ENCODE measurements at places on chromosomes 13 and 19.

- no peak for DNase-seq
Measured at GRCh38 chr19:18330868-18331267, 8.0 kb upstream of the LSM4 start.

DNA sequence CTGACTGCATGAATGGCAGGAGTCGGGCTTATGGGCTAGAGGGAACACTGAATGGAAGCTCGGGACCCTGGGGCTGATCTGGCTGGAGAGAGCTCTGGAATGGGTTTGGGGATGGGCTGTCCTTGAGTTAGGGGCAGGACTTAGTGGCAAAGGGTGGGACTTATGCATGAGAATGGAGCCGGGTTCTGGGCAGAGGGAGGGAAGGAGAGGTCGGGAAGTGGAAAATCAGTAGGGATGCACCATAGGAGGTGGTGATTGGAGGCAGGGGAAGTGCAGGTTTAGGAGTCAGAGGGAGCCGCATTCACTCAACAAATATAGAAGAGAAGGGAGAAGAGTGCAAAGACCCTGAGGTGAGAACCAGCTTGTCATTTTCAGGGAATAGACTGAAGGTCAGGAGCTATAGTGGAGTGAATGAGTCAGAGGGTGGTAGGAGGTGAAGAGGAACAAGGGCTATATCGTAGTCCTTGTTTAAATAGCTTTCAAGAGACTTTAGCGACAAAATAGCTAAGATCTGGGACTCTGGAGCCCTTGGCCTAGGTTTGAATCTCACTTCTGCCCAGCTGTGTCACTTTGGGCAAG is 748 bp downstream of the RAB4B start:
- no peak for DNase-seq

DNA sequence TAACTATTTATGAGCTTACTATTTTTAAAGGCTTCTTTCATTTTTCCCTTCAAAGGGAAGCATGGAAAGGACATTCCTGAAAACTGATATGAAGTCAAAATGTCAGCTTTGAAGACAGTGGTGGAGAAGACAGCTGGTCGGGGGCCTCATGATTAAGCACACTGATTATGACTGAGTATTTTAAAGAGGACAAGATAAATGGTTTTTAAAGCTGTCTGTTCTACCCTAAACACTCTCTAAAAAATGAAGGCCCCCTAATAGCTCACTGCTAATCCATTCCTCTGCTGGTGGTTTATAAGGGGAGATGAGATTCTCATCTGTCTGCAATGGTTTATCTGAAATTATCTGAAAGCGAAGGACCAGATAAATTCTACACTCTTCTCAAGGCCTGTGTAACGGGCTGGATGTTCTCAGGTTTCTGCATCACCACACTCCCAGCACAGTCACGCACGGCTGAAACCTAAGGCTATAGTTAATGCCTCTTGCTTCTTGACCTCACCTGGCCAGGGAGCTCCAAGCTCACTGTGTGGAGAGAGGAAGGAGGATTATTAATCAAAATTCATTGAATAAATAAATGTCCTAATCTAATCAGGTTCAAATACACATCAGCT is 86.9 kb upstream of the DOCK9 start:
- DNase-seq: no peak

- DNase-seq: no peak
Measured at GRCh38 chr19:13932149-13932637, 6.0 kb downstream of the PODNL1 start.

DNA sequence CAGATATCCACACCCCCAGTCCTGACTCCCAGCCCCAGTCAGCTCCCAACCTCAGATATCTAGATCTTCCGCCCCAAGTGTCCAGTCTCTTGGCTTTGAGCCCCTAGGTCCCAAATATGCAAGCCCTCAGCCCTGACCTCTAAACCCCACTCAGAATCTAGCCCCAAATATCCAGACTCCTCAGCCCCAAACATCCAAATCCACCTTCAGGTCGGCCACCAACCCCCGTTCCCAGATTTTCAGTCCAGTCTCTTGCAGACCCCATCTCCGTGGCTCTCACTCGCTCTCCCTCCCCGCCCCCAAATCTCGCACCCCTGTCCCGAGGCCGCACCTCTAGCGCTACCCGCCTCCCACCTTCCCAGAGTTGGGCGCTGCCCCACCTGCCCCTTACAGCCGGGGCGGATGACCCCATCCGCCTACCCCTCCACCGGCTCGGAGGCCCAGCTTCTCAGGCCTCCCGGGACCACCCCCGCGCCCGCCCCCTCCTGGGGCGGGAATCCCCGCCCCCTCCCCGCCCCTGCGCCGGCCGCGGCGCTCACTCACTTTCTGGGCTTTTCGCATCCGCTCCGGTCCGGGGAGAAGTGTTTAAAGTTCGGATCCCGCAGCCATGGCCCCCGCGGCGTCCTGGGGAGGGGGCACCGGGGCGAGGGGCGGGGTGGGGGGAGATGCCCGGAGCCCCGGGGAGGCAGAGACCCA is 604 bp downstream of the ERFL start:
- DNase-seq: no peak

DNA sequence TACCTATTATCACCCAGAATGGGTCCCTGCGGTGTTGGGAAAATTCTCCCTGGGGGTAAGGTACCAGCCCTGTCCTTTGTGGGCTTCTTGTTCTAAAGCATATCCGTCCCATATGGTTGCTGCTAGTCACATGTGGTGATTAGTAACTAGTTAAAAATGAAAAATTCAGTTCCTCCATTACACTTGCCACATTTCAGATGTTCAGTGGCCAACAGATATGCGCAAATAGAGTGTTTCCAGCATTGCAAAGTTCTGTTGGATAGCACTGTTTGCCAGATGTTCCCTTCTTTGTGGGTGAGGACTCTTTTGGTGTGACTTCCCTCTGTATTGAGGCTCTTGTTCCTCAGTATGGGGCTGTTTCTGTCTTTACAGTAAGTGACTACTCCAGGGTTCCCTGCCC is 3.8 kb downstream of the CNOT3 start:
- no peak for DNase-seq

GRCh38 chr13:30735025-30735871 is at the start of gene ALOX5AP:
Gene ALOX5AP, plus strand, starts transcription at chr13:30735543. Its CDS starts 63 bp downstream, at chr13:30735606.
- DNase-seq: no peak

GRCh38 chr13:44974056-44974793 is 15.0 kb downstream of the NUFIP1 start:
- DNase-seq: no peak

DNA sequence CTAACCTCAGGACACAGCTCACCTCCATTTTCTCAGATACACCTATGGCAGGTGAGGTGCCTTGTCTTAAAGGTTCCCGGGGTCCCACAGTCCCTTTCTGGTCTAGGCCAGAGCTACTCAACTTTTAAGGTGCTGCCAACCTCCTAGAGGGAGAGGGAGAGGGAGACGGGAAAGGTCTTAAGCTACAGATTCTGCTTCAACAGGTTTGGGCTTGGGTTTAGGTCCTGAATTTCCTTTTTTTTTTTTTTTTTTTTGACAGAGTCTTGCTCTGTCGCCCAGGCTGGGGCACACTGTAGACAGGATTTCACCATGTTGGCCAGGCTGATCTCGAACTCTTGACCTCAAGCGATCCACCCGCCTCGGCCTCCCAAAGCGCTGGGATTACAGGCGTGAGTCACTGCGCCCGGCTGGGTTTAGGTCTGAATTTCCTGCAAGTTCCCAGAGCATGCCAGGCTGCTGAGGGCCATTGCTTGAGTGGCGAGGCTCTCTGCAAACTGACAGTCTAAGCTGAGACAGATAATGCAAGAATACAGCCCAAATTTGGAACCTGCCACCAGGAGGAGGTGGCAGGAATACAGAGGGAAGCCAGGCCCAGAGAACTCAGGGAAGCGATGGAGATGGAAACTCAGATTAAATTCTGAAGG is 7.8 kb upstream of the SYCN start:
- DNase-seq: no peak

DNA sequence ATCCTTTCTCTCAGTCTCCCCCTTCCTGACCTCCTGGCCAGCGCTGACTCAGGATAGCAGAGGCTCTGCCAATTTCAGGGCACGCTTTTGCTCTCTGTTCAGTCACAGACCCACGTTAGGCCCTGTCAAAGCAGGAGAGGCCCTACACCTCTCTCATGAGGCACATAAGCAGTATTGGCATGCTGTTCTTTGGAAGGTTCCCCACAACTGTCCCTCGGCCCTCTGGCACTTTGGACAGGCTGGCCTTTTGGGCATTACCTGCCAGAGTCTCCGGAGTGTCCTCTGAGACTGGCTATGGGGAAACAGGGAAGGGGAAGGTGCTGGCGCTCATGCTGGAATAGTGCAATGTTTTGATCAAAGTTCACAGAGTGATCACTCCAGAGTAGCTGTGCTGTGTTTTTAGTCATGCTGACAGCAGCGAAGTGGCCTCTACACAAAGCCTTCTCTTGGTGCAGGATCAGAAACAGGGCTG is 23.7 kb upstream of the UBE2L5 start:
- DNase-seq: no peak

- no peak for DNase-seq
Measured at GRCh38 chr13:66546534-66547379, 683.4 kb downstream of the PCDH9 start.
